ENCODE measurements at places on chromosomes 2 and 18.

DNA sequence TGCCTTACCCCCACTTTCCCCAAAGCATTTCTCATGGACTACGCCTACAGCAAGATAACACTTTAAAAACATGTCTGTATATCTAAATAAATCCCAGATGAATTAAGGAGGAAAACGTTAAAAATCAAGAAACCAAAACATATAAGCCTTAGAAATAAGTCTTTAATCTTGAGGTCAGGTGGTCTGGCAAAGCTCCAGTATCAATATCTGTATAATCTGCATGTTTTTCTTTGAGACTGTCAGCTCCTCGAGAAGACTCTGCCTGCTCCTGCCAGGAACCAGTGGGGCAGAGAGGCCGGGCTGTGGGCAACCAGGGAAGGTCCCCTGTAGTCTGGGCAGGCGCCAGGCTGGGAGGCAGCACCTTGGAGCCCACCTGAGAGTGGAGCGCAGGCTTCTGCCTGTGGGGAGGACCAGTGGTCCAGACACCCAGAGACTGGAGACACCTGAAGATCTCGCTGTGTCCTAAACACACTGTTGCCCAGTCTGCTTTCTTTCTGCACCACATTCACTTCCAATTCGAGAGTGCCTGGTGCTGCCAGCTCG lies 291.0 kb upstream of the SOX11 start:
- no peak for DNase-seq

DNA sequence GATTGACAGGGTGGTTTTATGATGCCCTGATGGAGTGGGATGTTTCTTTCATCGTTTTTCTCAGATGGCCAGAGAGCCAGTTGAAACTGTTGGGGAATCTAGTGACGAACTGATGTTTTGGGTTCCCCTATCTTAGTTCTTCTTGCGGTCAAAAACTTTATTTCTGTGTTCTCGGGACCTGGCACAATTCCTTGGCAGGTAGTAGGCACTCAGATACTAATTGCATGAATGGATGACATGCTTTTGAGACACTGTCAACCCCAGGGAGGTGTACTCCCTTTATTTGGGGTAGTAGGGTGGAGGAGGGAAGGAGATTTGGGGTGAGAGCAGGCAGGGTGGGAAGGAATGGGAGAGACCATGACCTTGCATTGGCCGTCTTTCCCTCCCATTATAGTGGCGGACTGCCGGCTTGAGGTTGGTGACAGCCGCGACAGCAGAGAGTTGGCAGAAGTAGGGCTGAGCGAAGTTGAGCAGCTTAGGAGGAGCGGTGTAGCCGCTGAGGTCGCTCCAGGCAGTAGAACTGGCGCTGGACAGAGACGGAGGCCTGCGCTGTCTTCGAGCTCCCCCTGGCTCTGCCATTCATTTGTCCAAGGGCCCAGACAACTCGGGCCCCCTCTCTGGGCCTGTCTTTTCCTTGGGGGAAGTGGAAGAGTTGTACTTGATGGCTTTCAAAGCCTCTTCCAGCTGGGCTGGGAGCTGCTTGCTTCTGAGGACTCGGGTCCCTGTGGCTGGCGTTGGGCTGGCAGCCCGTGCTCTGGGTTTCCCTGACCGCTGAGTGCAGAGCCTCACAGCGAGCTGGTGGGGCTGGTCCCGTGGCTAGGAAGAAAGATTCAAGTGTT lies 2.6 kb downstream of the TET3 start:
- no peak for DNase-seq

GRCh38 chr2:7539077-7539476 lies 621.9 kb downstream of the RNF144A start:
- DNase-seq: no peak

DNA sequence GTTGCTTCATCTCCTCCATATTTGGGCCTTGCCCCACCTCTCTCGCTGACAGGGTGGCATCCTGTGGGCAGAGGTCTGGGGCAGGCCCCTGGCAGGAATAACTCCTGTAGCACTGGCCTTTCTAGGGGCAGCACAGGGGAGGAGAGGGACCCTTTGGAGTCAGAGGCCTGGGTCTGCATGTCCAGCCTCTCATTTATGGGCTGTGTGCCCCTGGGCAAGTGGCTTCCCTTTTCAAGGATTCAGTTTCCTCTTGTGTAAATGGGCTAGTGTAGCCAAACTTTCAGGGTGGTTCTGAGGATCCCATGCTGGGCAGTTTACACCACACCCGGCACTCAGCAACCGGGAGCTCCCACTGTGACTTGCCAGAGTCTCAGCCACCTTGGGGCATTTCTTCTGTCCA lies 23.4 kb downstream of the ADRA2B start:
- no peak for DNase-seq

DNA sequence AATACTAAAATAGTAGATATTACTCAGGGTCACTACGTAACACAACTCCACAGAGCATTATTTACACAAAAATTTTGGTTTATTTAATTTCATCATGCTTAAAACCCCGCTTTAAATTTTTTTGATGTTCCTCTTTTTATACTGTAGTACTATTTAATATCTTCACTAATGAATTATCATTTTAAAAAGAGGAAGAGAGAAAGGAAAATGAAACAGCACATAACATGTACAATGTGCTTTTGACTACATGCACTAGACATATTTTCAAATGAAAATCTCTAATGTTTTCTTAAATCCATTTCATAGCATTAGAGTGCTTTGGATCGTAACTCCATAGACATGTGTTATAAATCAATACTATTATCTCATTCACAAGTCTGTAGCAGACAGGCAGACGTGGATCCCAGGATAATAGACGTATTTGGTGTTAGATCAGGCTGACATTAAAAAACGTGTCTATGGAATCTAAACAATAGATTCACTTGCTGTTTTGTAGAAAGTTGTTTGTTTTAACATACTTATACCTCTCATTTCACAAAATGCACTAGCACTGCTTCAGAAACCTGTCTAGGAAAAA lies 897.0 kb downstream of the CPS1 start:
- no peak for DNase-seq

GRCh38 chr18:77522051-77522675 lies 272.5 kb downstream of the GALR1 start:
- DNase-seq: no peak

DNA sequence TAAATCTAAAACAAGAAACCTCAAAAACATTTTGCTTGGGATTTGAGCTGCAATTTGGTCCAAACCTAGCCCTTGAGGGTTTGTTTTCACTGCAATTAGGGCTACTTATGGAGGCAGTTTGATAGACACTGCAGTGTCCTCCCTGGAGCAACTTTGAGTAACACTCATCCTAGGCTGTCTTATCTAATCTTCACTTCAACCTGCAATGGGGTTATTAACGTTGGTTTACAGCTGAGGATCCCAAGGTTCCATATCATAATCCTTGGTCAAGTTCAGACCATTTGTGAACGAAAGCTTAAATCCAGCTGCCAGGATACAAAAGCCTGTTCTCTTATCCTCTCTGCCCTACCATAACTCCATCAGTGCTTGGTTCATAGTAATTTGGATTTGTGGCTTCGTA lies 2.5 kb downstream of the ANXA4 start:
- DNase-seq: no peak

DNA sequence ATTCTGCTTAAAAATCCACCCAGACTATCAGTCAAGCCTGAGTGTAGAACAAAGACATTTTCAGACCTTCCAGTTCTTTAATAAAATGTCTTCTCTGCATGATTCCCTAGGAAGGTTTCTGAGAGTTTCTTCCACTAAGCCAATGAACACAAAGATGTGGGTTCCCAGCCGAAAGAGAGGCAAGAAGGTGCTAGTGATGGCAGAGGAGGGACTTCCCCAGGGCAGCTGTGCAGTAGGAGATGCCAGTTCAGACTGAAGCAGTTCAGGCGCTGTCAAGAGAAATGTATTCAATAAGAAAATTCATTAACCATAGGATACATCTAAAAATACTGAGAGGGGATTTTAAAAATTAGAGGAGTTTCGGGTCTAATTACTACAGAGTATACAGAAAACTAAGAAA lies 83.3 kb downstream of the RND3 start:
- no peak for DNase-seq

- DNase-seq: no peak
Observed at GRCh38 chr2:101931402-101931801, 60.4 kb upstream of the IL1R2 start.

DNA sequence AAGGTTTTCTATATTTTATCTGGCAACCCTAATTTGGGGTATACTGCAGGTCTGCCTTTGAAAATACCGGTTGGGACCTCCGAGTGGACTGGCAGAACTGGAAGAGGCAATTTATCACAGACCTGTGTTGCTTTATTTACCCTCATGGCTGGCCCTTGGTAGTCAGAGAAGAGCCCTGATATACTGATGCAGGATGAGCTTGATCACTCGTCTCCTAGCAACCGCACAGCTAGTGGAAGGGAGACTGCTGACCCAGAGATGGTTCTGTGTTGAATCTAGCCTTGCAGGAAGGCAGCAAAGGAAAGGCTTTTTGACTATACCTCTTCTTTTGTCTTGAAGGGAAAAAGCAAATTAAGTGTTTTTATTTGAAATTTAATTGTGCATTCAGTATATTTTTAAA lies 154.7 kb downstream of the EML6 start:
- no peak for DNase-seq

GRCh38 chr2:200379481-200380090 lies 73.1 kb downstream of the SPATS2L start:
- DNase-seq: no peak

DNA sequence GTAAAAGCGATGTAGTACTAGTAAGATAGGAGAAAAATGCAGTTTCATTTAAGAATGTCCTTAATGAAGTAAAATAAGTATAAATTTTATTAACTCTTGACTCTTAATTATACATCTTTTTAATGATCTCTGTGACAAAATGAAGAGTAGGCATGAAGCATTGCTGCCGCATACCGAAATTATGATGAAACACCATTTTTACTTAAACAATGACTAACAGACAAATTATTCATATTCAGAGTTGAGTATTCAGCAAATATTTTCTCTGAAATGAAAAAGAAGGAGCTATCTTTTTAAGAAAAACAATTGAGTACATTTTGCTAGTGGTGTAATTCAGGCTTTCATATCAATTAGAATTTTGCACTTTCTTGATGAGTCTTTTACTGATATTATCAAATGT lies 150.6 kb upstream of the DOCK10 start:
- DNase-seq: no peak

DNA sequence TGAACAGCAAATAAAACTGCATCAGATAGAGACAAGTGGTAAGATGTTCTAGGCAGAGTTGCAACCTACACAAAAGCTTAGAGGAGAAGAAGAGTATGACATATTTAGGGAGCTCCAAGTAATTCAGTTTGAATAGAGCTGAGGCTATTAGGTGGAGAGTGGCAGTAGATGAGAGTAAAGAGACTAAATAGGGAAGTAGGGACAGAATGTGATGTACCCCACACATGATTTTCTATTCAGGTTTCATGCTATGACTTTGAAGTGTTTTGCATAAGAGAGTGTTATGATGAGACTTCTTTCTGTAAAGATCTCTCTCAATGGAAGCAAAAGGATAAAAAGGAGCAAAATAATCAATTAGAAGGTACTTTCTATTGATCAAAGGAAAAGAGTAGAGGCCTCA lies 206.8 kb upstream of the ERBB4 start:
- DNase-seq: no peak

DNA sequence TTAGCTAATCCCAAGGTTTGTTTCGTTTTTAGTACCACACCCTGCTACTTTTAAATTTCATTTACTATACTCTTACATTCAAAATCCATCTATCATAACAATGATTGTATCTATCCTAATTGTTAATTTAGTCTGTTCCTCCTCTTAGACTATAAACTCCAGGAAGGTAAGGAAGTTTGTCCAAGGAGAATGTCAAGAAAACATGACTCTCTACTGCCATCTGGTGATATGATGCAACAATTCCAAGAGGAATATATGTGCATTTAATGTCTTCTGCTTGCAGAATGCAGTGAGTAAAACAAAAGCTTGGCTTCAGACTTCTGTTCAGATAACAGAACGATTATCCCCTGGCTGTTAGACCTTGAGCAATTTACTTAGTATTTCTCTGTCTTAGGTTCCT lies 1267.1 kb downstream of the LRP1B start:
- no peak for DNase-seq

DNA sequence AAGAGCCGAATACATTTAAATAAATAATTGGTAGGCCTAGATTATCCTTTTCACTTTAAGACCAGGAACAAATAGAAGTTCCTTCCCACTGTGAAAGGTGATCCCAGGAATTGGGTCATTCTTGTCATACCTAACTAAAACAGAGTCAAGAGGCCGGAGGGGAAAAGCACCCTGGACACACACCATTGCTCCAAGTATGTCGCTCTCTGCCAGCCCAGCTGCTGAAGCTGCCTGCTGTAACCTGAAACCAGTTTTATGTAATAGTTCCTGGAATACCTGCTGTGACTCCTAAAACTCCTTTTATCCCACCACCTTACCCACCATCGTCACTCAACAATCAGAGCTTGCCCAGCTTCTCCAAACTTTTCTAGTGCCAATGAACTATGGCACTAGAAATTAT lies 217.1 kb downstream of the PTPRM start:
- DNase-seq: no peak

- no peak for DNase-seq
Observed at GRCh38 chr2:152094014-152094413, 4.8 kb downstream of the CACNB4 start.

GRCh38 chr2:70747284-70747683 lies 20.7 kb downstream of the ADD2 start:
- DNase-seq: no peak

GRCh38 chr2:150532879-150533278 lies 45.4 kb upstream of the RND3 start:
- no peak for DNase-seq

DNA sequence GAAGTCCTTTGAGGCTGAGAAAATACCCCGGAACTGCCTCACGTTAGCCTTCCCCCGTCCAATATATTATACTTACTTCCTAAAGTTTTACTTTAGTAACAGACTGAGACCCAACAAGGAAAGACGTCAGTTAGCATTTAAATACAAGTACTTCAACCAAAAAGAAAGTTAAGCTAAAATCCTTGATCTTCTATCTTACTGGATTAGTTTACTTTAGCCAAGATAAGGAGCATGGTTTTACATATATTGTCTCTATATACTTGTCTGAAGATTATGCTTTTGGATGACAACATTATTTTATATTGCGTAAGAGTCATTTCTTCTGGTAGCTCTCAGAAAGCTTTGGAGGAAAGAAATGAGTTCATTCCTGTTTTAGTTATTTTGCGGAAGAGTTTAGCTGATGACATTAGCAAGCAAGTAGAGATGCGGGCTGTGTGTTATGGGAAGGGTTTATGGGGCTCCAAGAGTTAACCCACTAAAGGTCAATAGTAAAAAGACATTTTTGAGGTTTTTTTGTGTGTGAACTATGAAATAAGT lies 532.9 kb downstream of the ZNF516 start:
- DNase-seq: no peak

DNA sequence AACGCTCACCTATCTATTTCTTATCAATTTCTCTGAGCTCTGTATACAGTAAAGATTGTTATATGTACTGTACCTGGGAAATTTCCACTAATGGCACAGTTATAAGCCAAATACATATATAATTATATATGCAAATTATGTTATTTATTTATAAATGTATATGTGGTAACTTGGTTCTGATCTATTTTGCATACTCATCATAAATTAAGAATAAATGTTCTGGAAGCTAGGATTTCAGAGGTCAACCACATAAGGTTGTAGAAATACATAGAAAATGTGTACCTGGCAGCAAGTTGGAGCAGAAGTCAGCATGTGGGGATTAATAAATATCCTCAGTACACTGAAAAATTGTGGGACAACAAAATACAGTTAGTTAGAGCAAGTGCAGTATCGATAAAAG lies 353.7 kb upstream of the ZNF521 start:
- DNase-seq: no peak

All from germinal center (tissue), 1 donor.